ENCODE measurements at places on chromosomes 12 and 14. TPM values are rescaled to one million over a fixed set of nuclear protein-coding genes. Genes with fewer than 3 reads are reported as not detected.

Gene OVCH1
- total RNA-seq: not detected

Gene RNU4-1
- total RNA-seq: 2,662 TPM

Gene MSI1
- total RNA-seq: 3.5 TPM

Gene FGF6
- total RNA-seq: not detected

Gene CRACR2A
- total RNA-seq: 24.6 TPM

Gene DTX1
- total RNA-seq: 0.16 TPM

Gene ERP27
- 4.7 TPM for total RNA-seq

Gene POTEM
- total RNA-seq: not detected

Gene TC2N
- 19.9 TPM for total RNA-seq

GRCh38 chr12:6038160-6038559 lies 86.3 kb downstream of the VWF start:
- peak; percentile 30 for DNase-seq
- H3K4me1 ChIP-seq: peaks cover 3% of the 10 kb centered on the region

DNA sequence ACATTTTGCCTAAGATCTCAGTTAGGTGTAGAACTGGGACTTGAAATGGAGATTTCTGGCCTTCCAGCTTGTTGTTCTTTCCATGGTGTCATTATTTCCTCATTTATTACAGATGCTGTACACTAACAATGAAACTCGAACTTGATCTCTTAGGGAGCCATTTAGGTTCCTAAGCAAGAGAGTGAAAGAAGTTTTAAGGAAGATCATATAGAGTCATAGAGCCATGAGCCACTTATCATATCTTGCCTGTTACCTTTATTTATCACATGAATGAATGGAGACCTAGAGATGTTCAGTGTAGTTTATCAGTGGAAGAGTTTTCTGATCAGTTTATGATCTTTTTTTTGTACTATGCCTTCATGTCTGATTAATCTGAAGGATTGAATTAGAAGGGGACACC lies 9.9 kb downstream of the HELB start:
- H3K4me1 ChIP-seq: peaks cover 44% of the 10 kb centered on the region
- no peak overlapping the region for H3K27ac ChIP-seq
- H3K27me3 ChIP-seq: no peaks in the 10 kb centered on the region
- no peak for DNase-seq
- peaks cover 79% of the 10 kb centered on the region for H3K36me3 ChIP-seq

DNA sequence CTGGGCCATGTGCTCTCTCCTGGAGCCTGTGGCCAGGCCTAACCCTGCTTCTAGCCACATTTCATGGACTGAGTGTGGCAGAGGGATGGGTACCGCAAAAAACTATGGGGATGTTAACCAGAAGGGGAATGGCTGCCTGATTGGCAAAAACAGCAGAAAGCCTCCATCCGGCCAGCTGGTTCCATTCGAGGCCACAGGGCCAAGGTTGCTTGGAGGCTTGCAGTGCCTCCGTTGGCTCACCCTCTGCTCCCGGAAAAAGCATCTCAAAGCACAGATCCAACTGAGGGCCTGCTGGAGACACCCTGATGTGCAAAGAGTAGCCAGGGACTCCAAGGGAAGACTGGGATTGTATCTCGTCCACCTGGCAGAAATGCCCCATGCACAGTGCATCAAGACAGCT lies 16.5 kb downstream of the TMEM120B start:
- no peaks in the 10 kb centered on the region for H3K27me3 ChIP-seq
- no peak for DNase-seq
- H3K36me3 ChIP-seq: no peaks in the 10 kb centered on the region
- H3K4me3 ChIP-seq: no peak overlapping the region
- H3K4me1 ChIP-seq: no peaks in the 10 kb centered on the region

DNA sequence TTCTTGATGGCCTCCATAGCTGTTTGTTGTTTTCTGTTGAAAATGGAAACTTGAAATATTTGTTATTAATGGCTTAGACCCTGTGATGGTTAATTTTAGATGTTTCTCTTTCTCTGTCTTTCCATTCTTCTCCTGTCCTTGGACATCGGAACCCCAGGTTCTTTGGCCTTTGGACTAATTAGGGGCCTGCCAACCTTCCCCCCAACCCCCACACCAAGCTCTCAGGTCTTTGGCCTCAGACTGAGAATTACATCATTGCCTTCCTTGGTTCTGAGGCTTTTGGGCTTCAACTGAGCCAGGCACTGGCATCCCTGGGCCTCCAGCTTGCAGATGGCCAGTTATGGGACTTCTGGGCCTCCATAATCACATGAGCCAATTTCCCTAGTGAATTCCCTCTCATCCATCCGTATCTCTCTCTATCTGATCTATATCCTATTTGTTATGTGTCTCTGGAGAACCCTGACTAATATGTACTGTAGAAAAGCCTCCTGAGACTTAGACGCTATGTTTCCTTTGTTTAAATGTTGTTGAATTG lies 71.6 kb downstream of the FGD4 start:
- H3K4me1 ChIP-seq: peaks cover 2% of the 10 kb centered on the region
- H3K27ac ChIP-seq: no peak overlapping the region
- H3K27me3 ChIP-seq: no peaks in the 10 kb centered on the region
- H3K36me3 ChIP-seq: no peaks in the 10 kb centered on the region

GRCh38 chr12:124490584-124491305 lies 76.7 kb downstream of the NCOR2 start:
- peaks cover 6% of the 10 kb centered on the region for H3K36me3 ChIP-seq
- H3K4me3 ChIP-seq: no peak overlapping the region
- H3K27me3 ChIP-seq: no peaks in the 10 kb centered on the region

DNA sequence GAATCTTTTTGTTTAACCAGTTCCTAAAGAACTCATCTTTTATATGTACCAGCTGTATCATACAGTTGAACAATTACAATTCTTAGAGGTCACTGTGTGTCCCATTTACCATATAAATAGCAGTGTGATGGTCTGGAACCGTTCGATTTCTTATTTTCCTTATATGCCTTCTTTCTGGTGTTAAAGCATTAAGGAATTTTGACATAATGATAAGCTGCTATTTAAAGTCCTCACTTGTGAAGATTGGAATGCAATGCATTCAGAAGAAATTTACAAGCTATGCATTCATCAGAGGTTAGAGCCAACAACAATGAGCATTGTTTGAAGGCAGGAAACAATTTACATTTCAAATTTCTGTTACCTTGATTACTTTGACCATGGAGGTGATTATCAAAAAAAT lies 80.0 kb upstream of the PRICKLE1 start:
- no peak overlapping the region for H3K4me3 ChIP-seq
- H3K4me1 ChIP-seq: no peaks in the 10 kb centered on the region
- H3K27ac ChIP-seq: no peak overlapping the region
- DNase-seq: no peak
- H3K36me3 ChIP-seq: no peaks in the 10 kb centered on the region

DNA sequence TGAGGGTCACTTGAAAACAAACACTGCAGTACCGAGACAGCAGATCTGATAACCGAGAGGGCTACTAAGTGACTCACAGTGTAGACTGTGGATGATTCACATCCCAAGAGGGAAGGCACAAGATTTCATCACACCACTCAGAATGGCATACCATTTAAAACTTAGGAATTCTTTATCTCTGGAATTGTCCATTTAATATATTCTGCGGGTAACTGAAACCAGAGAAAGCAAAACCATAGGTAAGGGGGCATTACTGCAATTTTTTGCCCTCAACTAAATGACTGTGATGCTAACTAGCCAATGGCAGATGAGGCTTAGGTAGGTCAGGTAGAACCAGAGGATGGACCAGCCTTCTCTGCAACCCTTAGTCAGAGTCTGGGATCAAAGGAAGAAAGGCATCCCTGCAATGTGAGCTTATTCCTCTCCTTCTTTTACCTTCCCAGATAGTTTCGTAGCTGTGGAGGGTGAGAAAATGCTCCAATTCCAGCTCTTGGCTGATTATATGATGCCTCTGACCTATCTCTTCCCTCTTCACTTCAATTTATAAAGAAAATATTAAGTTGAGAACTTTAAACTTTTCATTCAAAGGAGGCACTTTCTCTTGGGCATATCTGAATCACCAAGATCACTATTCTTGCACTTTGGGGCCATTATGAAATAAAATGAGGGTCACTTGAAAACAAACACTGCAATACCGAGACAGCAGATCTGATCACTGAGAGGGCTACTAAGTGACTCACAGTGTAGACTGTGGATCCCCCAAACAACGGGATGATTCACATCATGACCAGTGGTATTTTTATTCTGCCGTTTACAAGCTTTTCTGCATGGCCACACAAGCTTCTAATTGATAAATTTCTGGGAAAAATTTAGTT lies 6.8 kb downstream of the ART4 start:
- no peak overlapping the region for H3K27ac ChIP-seq
- no peaks in the 10 kb centered on the region for H3K36me3 ChIP-seq
- H3K27me3 ChIP-seq: peaks cover 31% of the 10 kb centered on the region
- peaks cover 2% of the 10 kb centered on the region for H3K4me1 ChIP-seq
- DNase-seq: no peak

DNA sequence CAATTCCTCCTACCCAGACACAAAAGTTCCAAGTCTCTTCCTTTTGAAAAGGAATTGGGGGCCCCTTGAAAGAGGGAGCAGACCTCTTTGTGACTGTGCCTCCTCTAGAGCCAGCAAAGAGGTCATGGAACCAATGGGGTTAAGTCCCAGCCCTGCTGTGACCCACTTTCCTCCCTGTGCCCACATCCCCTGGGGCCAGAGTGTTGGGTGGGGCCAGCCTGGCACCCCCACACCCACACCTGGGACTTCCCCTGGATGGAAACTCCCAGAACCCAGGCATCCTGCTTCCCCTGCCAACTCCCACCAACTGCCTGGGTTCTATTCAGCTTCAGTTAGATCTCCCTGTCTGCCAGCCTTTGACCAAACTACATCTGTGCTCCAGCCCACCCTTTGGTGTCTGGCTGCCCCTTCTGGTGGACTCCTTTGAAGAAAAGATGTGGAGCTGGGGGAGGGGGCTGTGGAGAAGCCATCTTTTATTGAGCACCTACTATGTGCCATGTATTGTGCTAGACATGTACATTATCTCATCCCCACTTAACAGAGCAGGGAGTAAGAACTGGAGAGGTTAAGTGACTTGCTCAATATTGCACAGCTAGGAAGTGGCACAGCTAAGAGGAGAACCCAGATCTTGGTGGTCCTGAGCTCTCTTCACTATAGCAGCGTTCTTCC lies 4.6 kb upstream of the RARG start:
- peaks cover 7% of the 10 kb centered on the region for H3K27me3 ChIP-seq
- no peak for DNase-seq
- H3K4me3 ChIP-seq: no peak overlapping the region
- peak overlapping the region; percentile 30 for H3K27ac ChIP-seq

GRCh38 chr12:96516472-96517430 lies 27.4 kb downstream of the CFAP54 start:
- no peak overlapping the region for H3K4me3 ChIP-seq
- peak overlapping the region; percentile 68 for H3K27ac ChIP-seq
- H3K36me3 ChIP-seq: no peaks in the 10 kb centered on the region
- peaks cover 15% of the 10 kb centered on the region for H3K4me1 ChIP-seq
- DNase-seq: peak; percentile 77
- H3K27me3 ChIP-seq: peaks cover 1% of the 10 kb centered on the region

DNA sequence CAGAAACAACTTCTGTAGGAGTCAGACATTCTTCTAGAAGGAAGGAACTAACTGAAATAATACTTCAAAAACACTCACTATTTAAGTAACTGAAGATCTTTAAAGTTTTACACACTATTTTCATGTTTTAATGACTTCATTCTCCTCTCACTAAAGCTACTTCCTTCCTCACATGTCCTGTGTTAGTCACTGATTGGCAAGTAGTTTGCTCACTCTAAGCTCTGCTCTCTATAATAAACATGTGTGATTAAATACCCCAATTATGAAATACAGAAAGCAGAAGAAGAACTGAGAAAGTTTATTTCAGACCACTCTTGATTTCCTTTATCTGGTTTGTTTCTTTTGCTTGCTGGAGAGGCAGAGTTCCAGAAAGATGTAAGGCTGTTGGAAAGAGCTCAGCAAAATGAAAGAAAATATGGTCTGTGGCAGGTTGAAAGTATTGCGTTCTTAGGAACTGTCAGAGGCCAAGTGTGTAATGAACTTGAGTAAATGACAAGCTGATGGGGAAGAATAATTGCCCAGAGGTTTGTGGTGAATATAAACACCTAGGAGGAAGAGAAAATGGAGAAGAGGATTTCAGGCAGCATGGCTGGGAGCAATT lies 522.0 kb upstream of the SEL1L start:
- no peaks in the 10 kb centered on the region for H3K36me3 ChIP-seq
- H3K27ac ChIP-seq: no peak overlapping the region
- no peak overlapping the region for H3K4me3 ChIP-seq
- no peaks in the 10 kb centered on the region for H3K27me3 ChIP-seq
- H3K4me1 ChIP-seq: no peaks in the 10 kb centered on the region

DNA sequence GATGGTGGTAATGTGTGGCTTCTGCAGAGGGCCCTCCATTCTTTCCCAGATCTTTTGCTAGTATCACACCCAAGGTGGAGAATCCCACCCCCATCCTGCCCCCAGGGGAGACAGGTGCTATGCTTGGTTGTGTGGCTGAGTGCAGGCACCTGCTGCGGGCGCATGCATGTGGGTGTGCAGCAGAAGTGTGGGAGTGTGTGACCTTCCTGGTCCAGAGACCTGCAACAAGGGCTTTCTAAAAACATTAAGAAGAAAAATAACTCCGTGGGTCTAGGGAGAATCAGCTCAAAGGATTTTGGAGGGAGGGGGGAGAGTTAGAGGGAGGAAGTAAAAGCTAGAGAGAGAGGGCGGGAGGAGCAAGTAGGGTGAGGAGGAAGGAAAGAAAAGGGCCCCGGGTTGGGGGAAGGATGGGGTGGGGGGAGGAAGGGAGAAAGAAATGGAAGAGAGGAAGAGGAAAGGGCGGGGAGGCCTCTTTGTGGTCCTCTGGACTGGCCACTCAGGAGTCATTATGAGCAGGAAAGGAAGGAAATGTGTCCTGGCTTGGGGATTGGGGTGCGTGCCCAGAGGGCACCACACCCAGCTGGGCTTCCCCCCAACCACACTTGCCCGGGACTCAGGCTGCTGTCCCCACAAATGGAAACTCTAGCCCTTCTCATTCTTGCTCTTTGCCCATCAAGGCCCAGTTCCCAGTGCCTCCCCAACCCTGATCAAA lies 3.1 kb upstream of the FIGNL2 start:
- no peak overlapping the region for H3K27ac ChIP-seq
- DNase-seq: no peak
- no peak overlapping the region for H3K4me3 ChIP-seq
- no peaks in the 10 kb centered on the region for H3K36me3 ChIP-seq
- H3K4me1 ChIP-seq: peaks cover 2% of the 10 kb centered on the region
- H3K27me3 ChIP-seq: peaks cover 40% of the 10 kb centered on the region

- peaks cover 56% of the 10 kb centered on the region for H3K36me3 ChIP-seq
- no peaks in the 10 kb centered on the region for H3K27me3 ChIP-seq
- DNase-seq: no peak
- peaks cover 53% of the 10 kb centered on the region for H3K4me1 ChIP-seq
- peak overlapping the region; percentile 95 for H3K4me3 ChIP-seq
These were observed 51.1 kb downstream of the SLC25A47 start for GRCh38 chr14:100374270-100374669.

GRCh38 chr12:100674036-100674888 lies 100.8 kb downstream of the GAS2L3 start:
- no peak overlapping the region for H3K27ac ChIP-seq
- no peaks in the 10 kb centered on the region for H3K36me3 ChIP-seq
- no peaks in the 10 kb centered on the region for H3K27me3 ChIP-seq
- DNase-seq: no peak
- no peak overlapping the region for H3K4me3 ChIP-seq
- no peaks in the 10 kb centered on the region for H3K4me1 ChIP-seq

GRCh38 chr12:124397807-124398577 lies 103.1 kb downstream of the RFLNA start:
- DNase-seq: no peak
- H3K36me3 ChIP-seq: peaks cover 35% of the 10 kb centered on the region
- no peaks in the 10 kb centered on the region for H3K27me3 ChIP-seq
- H3K27ac ChIP-seq: no peak overlapping the region

Measured in activated T-helper 2 cell treated with anti-CD3 and anti-CD28 coated beads, Interferon-gamma antibody, Interleukin-2, Interleukin-4, amounts not matched to agents 10 μg/mL and 5 μg/mL and 100 μg/mL, durations not matched to agents 14 hours and 24 hours and 36 hours (primary cell).